ENCODE measurements at places on chromosomes 12 and 14.

- no peak for DNase-seq
Observed at GRCh38 chr14:35374263-35374712, 30.3 kb downstream of the NFKBIA start.

DNA sequence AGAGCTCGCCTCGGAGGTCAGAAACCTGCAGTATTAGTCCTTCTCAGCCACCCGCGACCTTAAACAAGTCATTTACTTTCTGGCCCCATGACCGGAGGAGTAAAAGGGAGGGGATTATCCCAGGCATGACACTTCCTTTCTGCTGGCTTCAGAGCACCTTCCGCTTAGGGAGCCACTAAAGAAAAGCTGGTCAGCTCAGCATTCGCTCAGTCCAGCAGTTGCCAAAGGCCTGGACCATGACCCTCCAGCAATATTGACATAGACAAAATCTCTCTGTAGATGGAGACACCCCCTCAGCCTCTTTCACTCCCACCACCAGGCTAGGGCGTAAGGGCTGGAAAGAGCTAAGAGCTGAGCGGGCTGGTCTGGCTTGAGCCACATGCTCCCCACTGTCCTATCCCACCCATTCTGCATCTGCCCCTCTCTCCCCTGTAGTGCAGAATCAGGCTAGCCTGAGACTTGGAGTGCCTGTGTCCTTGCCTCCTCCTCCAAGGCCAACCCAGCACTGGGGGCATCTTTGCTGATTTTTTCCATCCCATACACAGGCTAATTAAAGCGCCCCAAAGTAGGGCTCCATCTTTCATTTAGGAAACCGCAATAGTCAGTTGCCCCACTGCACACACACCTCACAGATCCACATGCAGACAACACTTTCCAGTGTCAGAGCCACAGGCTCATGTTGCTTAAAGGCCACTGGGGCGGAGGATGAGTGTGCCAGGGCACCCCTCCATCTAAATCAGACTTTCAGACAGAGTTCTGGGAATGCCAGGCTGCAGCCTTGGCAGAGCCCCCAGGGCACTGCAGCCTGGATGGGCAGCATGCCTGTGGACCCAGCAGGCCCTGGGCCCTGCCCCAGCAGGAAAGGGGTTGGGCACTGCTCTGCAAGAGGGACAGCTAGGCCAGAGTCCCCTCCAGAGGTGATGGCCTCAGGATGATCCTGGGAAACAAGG, 4.0 kb upstream of the CPNE6 start:
- DNase-seq: no peak

- DNase-seq: no peak
Observed at GRCh38 chr12:53201177-53201541, 5.9 kb downstream of the ITGB7 start.

DNA sequence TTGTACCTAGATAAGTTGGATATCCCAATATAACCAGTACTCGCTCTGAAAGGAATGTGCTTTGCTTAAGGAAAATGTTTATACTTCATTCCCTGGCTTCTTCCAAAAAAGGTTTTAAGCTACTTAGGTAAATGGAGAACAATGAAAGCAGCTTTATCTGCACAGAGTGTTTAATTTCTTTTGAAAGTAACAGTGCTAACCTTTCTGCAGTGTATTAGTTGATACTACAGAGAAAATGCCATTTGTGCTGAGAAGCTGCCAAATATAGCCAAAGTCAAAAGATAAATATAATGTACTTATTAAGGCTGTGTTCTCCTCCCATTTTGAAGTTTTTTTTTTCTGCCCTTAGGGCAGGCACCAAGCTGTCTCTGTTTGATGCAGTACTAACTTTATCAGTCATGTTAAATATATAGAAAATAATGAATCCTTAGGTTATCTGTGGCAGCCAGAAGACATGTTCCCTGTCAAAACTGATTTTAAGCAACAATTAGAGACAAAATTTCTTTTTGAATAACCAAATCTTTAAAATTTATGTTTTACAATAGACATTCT, 145.4 kb upstream of the KITLG start:
- no peak for DNase-seq

- DNase-seq: no peak
Observed at GRCh38 chr12:131239384-131240094, 285.8 kb downstream of the ADGRD1 start.

GRCh38 chr14:35240231-35240630, 52.0 kb upstream of the PSMA6 start:
- DNase-seq: no peak

DNA sequence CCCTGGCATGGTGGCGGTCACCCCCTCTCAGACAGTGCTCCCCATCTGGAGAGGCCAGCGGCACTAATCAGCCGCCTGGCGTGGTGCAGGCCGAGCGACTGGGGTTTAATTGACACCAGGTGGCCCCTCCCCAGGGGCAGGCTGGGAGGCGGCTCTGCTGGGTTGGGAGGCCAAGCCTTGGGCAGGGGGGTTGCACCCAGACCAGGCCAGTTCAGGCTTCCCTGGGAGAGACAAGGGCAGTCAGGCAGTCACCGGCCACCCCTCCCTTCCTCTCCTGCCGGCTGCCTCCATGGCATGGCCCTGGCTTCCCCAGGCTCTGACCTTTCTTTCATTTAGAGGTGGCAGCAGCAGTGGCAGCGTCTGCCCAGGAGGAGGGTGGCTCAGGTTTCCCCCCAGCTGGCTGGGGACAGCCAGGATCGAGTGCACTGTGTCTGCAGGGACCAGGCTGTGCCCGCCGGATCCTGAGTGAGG, 78.1 kb upstream of the NOS1 start:
- DNase-seq: no peak

GRCh38 chr12:84506282-84506681, 406.3 kb downstream of the SLC6A15 start:
- no peak for DNase-seq

DNA sequence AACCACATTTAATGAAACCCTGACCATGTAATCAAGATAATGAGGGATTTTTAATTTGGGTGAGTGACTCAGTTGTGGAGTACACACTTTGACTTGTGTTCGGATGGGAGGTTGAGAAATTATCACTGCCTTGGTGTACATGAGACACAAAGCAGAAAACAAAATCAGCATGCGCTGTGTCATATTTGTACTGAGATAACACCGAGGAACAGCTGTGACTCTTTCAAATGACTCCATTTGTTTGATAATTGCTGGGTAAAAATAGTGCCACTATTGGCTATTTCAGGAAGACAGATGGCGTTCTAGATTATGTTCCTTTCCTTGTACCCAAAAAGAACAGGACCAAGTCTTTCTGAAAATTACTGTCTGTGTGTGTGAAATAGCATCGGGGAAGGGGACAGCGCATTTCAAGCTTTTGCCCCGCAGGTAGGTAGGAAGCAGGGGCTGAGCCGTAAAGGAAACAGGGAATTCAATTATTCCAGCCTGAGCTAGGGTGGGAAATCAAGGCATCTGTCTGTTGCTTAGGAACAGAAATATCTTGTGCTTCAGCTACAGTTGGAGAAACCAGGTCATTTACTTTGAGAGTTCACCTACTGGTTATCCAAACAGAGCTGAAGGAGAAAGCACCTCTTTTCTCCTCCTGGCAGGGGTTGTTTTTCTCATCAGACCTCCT, 114.3 kb downstream of the SNAPC1 start:
- DNase-seq: no peak

DNA sequence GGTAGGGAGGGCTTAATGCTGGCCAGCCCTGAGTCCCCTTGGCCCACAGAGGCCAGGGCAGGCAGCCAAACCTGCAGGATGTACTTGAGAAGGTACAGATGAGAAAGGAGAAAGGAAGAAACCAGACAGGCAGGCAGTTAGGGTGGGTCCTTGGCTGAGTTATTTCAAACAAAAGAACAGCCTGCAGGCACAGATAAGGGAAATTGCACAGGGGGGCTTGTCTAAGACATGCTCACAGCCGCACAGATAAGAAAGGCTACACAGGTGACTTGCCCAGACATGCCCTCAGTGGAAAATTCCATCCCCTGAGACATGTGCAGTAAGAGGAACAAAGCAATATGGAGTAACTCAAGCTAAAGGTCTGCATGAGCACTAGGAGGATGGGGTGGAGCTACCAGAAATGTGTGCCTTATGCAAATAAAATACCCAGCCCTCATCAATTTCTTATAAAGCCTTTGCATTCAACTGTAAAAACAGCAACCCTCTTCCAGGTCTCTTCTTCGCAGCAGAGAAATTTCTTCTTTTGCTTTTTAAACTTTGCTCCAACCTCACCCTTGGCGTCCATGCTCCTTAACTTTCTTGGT, 158.2 kb upstream of the RGS6 start:
- no peak for DNase-seq

DNA sequence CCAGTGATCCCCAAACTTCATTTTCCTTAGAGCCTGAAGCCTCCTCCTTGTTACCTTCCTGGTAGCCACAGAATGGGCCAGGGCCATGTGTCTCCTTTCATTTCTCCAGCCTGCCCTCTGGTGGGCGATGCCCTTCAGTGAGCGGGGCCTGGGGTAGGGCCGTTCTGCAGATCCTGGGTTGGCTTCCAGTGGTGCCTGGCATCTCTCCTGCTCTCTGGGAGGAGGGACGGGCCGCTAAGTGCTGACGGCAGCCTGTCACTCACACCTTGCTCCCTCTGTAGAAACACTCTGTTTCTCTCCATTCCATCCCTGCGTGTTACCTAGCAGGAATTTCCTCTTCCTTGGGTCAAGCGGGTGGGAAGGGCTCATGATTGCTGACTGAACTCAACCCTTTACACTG, 232.1 kb downstream of the CACNA1C start:
- DNase-seq: no peak

DNA sequence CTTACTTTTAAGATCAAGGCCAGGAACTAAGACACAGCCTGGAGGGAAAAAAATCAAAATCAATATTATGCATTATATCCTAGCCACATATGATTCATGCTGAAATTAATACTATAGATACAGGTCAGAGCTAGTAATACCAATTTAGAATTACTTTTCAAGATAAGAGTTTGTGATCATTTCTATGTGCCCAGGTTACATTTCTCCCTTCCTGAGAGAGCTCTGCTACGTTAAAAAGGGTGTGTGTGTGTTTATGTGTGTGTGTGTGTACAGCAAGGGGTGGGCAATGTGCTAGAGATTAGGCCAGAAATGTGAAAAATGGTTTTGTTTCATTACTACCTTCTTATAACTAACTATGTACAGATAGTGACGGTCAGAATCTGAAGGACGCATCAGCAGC, 223.9 kb upstream of the FLRT2 start:
- DNase-seq: no peak

- no peak for DNase-seq
Observed at GRCh38 chr12:124115976-124116690, 143.1 kb downstream of the ZNF664 start.

DNA sequence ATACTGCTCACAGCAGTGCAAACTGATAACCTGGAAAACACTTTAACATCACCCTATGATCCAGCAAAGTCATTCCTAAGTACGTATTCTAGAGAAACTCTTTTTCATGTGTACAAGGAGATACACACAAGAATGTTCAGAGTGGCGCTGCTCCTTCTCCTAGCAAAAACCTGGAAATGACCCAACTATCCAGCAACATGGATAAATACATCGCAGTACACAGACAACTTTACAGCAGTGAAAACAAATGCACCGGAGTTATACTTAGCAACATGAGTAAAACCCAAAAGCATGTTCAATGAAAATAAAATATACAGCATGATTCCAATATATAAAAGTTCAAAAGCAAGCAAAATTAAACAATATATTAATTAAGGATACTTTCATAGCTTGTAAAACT, 18.7 kb downstream of the SART3 start:
- no peak for DNase-seq

- DNase-seq: peak; percentile 42
Observed at GRCh38 chr12:56007564-56008559, 10.8 kb downstream of the SUOX start.

All from stimulated activated CD8-positive, alpha-beta memory T cell treated with anti-CD3 and anti-CD28 coated beads, Interleukin-7, amount 100 ng/mL, for 1 hour (primary cell).